Cortex of kidney (tissue), 1 donor: ENCODE measurements at places on chromosomes 5 and 9.

GRCh38 chr5:59193616-59194319 is 610.9 kb downstream of the RAB3C start:
- DNase-seq: no peak

DNA sequence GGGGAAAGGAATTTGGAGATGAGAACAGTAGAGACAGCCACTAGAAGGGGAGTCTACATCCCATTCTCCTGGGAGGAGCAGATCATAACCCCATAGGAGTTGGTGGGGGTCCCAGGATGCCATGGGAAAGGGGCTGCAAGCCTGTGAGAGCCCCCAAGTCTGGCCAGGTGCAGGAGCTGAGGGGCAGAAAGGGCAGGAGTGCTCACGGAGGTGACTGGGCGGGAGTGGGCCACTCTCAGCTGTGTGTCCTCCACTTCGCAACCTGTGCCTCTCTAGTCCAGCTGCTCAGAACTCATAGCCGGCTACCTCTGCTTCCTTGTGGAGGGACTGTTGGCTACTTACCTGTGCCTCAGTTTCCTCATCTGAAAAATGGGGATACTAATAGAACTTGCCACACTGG is 263.9 kb downstream of the FSTL4 start:
- DNase-seq: no peak

- DNase-seq: no peak
These were observed 35.2 kb upstream of the CDC42SE2 start for GRCh38 chr5:131228646-131229045.

GRCh38 chr9:35974800-35975199 is 16.8 kb upstream of the OR2S2 start:
- no peak for DNase-seq

DNA sequence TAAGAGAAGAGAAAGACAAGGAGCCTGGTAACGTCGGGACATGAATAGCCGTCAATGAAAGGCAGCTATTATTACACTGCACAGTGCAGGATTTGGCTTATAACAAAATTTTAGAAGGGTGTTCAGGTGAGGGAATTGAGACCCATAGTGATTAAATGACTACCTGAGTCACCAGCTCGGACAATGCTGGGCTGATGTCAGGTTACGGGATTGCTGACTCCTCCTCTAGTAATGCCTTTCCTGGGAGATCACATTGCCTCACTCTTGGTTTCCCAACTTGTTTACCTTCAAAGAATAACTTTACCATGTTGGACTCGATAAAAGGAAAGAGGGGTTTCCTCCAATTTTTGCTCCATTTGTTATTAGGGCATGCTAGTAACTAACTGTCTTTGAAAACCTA is 132.6 kb downstream of the GHR start:
- DNase-seq: no peak

DNA sequence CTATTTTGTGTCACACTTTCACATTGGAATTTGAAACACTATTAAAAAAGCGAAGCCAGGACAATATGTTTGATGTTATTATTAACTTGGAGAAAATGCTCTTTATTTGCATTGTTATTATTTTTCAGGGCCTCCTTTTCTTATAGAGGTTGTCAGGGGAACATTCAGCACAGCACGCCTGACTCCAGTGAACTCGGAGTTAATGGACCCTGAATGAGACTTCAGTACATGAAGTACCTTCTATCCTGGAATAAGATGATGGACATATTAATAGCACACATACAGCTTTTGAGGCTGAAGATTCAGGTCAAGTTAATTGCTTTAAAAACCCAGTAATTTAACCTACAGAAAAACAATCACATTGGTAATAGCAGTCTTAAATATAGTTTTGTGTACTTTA is 652.9 kb downstream of the SEMA5A start:
- no peak for DNase-seq

DNA sequence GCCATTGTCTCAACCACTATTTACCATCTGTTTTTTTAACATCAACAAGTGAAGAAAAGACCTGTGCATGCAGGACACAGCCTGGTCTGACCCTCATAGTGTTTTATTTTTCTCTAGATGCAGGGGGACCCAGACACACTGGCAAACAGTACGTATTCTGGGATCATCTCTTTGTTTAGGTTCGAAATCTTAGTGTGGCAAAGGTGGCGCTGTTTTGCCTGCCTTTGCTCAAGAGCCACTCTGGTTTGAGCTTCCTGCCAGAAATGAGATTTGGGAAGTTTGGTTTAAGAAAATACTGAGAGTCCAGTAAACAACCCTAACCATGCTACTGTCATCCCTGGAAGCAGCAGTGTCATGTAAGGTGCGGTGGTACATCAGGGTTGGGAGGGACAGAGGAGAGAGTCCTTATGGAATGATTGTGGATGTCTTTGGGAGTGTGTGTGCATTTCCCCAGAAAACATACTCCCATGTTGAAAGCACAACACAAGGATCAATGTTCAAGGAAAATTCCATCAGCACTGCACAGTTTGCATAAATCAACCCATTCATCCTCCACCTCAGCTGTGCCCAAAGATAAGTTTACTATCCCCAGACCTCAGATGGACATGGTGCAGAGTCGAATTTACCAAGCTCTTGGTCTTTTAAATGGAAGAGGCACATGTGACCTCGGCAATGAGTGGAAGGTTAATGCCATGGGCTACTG is 34.0 kb upstream of the FLT4 start:
- no peak for DNase-seq
